ENCODE measurements at places on chromosomes 3 and 15.

- no peak for DNase-seq
These were observed 353.6 kb upstream of the SLCO3A1 start for GRCh38 chr15:91499774-91500383.

- DNase-seq = no peak
These were observed 26.7 kb downstream of the TJP1 start for GRCh38 chr15:29795610-29796009.

DNA sequence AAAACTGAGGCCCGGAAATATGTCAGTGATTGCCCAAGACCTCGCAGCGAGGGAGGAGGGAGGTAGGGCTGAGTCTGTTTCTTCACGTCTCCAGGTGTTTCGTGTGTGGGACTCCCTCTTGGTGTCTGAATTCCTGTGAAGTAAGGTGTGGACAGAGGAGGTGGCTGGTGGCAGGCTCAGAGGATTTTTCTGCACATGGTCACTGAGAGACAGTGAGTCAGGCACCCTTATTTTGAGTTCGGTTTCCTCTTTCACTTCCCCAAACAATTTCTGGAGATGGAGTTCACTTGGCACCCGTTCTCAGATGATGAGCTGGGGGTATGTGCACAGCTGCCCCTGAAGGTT lies 46.3 kb upstream of the VPS8 start:
- no peak for DNase-seq

- DNase-seq = peak; percentile 80
These were observed 25.2 kb downstream of the ARPP21 start for GRCh38 chr3:35664460-35664919.

GRCh38 chr3:29282427-29283230 lies 1.8 kb downstream of the RBMS3 start:
- DNase-seq = no peak

DNA sequence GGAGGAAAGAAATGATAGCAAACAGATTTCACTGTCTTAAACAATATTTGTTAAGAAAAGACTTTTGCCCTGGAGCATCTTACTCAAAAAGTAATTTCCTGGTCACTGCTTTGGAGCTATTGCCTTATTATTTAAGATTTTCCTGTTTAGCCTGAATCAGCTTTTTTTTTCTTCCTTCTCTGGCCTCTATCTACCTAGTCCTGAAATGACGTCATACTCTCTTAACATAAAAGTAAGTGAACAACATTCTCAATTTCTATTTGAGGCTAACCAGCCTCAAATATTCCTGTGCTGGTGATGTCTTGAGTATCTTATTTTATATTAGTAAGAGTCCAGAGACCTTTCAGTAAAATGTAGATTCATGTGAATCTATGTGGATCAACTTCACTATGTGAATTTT lies 221.9 kb upstream of the ALCAM start:
- DNase-seq = no peak

GRCh38 chr3:27670619-27671018 lies 51.5 kb downstream of the EOMES start:
- DNase-seq = no peak

GRCh38 chr3:187920030-187920429 lies 174.8 kb upstream of the BCL6 start:
- DNase-seq = no peak

DNA sequence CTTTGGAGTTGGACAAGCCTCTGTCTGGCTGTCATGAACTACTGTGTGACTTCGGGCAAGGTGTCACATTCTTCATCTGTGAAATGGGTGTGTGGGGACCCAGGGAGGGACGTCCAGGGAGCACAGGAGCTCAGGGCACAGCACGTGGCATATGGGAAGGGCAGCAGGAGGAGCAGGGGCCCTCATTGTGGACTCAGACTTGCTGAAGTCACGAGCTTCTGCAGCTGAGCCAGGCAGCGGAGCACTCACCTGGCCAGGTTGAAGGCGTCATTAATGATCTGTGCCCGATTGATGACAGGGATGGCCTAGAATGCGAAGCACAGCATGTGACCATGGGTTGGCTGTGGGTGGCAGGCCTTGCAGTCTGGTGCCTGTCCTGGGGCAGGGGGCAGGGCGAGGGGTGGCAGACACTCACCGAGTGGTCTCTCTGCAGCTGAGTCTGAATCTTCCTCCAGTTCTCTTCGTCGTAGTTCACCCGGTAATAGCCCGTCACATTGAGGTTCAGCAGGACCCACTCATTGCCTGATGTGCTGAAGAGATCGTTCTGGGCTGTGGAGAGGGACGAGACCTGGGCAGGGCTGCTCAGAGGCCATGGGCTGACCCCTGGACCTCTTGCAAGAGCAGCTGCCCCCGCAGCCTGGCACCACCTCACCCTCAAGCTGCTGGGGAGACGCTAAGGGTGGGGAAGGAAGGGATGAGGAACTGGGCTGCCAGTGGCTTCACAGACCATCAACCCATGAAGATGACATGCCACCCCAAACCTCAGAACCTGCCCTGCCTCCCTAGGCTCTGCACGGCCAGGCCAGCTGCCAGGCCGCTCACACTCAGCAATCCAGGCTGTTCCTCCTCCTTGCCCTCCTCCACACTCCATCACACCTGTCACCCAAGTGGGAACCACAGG lies 15.4 kb downstream of the ANPEP start:
- no peak for DNase-seq

DNA sequence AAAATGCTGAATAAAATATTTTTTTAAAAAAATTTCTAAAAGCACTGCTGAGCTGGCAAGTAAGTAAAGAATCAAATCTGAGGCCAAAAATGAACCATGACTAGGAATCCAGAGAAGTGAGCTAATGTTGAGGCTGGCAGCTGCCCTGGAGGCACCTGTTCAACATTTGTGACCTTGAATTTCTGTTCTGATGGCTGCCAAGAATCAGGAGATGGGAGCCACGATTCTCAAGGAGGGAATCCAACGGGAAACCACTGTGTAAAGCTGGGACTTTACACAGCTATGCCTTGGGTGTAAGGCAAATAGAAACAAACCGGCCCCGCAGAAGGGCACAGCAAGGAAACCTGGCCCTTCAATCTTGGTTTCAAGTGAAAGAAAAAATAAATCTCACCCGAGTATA lies 22.7 kb downstream of the HEG1 start:
- DNase-seq = no peak

DNA sequence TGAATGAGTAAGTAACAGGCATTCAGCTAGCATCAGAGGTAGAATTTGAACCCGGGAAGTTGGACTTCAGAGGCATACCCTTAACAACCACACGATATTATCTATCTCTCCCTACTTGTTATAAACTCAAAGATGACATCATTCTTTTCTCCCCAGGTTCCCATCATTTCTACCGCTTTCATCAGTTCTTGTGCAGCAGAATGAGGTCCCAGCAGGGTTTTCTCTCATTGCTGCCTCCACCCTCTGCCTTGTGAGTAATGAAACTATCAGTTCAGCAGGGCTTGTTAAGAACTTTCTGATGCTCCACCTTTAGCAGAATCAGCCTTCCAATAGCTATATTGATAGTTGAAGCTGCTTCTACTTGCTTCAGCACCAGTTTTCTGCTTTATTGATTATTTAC lies 487.5 kb upstream of the KCNMB2 start:
- DNase-seq = no peak

DNA sequence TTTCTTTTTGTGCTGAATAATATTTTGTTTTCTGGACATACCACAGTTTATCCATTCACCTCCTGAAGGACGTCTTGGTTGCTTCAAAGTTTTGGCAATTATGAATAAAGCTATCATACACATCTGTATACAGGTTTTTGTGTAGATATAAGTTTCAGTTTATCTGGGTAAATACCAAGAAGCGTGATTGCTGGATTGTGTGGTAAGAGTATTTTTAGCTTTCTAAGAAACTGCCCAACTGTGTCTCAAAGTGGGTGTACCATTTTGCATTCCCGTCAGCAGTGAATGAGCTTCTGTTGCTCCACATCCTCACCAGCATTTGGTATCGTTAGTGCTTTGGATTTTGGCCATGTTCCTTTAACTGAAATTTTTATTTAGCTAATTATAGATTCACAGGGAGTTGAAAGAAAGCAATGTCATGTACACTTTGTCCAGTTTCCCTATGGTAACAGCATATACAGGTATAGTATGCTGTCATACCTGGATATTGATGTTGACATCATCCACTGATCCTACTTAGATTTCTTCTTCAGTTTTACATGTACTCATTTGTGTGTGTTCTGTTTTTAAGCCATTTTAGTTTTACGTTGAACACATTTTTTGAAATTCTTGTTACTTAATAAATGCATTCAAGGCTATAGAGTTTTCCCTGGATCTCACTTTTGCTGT lies 11.9 kb downstream of the ARID3B start:
- no peak for DNase-seq

GRCh38 chr15:69794645-69795469 lies 302.9 kb downstream of the TLE3 start:
- no peak for DNase-seq

- no peak for DNase-seq
These were observed 576.4 kb downstream of the FHIT start for GRCh38 chr3:60674870-60675269.

GRCh38 chr15:55587321-55588069 lies 650 bp downstream of the PYGO1 start:
- DNase-seq = peak; percentile 50

All from WERI-Rb-1 (cell line).